ENCODE measurements at places on chromosomes 13 and 19.
A peak's percentile ranks its signal among the peaks of the same experiment; 100 is the strongest.

GRCh38 chr13:58573743-58574142 lies 942.2 kb downstream of the PCDH17 start:
- no peak for DNase-seq

GRCh38 chr13:32889986-32890565 lies 126.1 kb upstream of the KL start:
- no peak for DNase-seq

GRCh38 chr13:111007209-111007608 lies 92.3 kb upstream of the ANKRD10 start:
- DNase-seq: no peak

- DNase-seq: no peak
These were observed 77.2 kb downstream of the ZC3H13 start for GRCh38 chr13:45975337-45975736.

DNA sequence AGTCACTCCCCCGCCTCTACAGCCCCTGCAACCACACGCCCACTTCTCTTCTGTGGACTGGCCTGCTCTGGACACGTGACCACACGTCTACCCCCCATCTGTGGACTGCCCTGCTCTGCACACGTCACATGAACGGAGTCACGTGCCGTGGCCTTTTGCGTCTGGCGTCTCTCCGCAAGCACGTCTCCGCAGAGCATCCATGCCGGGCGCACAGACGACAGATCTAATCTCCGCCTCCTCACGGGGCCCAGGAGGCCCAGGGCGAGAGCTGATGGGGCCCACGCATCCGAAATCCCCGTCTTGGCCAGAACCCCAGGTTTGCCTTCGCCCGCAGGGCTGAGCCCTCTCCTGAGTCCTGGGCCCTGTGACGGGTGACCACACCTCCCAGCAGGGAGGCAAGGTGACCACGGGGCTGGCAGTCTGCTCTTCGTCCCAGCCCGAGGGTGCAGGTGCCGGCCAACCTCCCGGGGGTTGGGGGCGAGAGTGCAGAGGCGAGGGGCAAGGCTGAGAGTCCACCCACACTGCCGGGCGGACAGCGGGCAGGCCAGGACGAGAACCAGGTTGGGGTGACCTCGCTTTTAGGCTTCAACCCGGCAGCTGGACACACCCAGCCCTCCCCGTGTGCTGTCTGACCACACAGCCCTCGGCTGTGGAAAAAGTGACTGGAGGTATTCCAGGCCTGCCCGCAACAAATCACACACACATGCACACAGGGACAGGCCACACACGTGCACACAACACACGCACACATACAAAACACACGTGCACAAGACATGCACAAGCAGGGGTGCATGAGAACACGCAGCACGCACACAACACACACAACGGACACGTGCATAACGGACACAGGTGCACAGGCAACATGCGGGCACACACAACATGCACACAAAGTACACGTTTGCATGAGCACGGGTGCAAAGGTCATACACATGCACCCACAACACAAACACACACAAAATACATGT lies 3.9 kb downstream of the SBNO2 start:
- DNase-seq: no peak

DNA sequence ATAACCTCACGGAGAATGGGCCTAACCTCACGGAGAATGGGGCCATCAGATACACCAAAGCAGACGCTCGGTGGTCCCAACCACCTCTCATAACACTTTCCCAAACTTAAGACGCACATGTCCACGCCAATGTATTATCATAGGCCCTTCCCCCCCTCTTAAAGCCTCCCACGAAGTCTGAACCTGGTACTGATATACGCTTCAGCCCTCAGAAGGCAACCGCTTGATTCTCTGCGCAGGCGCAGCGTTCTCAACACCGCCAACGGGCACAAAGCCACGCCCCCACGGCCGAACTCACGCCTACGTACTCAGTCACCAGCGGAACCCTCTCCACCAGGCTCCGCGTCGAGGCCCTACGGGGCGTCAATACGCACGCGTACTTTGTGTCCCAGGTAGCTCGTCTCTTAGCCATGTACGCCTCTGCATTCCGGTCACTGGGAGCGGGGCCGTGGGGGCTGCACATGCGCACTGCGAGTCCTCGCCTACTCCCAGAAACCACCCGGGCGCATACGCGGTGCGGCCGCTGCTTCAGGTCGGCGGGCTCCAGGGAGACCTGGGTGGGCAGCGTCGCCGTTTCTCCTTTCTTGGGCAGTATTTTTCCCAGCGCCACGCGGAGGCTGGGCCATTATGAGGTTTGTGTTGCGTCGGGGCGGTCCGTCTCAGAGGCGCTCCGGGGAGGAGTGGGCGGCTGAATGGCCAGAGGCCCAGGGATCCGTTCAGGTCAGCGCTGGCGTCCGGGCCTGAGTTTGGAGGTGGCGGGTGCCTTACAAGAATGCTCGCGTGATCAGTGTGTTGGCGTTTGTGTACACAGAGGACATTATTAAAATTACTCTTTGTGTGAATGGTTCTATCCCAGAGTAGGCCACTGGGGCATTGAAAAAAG lies 25.3 kb downstream of the ZNF582 start:
- peak; percentile 81 for DNase-seq

Measured in suppressor macrophage treated with lipopolysaccharide for 4 hours (primary cell).